Activated CD4-positive, alpha-beta T cell treated with anti-CD3 and anti-CD28 coated beads, Interleukin-2, Interleukin-4, amounts not matched to agents 100 ng/mL and 50 ng/mL, durations not matched to agents 16 hours and 8 hours (primary cell): ENCODE measurements at places on chromosomes 12 and 14.
A peak's percentile ranks its signal among the peaks of the same experiment; 100 is the strongest.

GRCh38 chr12:100404769-100405407, 48.0 kb downstream of the SLC17A8 start:
- peak; percentile 42 for DNase-seq

- DNase-seq = no peak
These were observed 10.1 kb downstream of the MIA2 start for GRCh38 chr14:39243831-39244230.

DNA sequence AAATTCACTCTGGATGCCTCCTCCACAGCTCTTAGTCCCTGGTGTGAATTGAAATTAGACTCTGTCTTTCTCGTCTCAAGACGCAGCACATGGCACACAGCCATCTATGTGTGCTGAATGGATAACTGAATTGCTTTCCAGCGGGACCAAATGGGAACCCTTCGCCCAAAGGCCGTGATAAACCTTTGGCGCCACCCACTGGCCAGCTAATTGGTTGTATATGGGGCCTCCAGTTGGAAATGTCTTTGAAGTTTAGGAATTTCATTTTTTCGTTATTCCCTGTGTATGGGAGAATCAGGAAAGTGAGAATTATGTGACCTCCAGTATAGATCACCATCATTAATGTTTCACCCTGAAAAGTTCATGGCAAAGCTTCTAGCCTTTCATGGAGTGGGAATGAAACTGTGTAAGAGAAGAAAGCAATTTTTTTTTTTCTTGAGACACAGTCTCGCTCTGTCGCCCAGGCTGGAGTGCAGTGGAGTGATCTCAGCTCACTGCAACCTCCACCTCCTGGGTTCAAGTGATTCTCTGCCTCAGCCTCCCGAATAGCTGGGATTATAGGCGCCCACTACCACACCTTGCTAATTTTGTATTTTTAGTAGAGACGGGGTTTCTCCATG, 9.8 kb upstream of the HSP90AA1 start:
- peak; percentile 64 for DNase-seq

DNA sequence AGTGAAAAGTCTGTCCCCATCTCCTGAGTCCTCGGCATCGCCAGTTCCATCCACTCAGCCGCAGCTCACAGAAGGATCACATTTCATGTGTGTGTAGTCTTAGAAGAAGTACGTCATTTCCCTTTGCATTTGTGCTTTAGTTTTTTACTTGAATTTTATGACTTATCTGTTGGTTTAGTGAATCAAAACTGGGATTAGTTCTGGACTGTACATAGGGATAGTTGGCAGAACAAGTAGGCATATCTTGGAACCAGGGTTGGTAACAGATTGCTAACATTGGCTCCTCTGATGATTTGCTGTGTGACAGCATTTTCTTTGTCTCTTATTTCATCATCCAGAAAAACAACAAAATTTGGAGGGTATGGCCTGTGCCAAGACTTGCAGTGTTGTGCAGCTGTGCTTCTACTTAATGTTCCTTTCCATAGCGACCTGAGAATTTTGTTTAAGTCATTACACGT, 69.6 kb upstream of the AEBP2 start:
- no peak for DNase-seq

- DNase-seq = no peak
These were observed 10.6 kb downstream of the HHIPL1 start for GRCh38 chr14:99655521-99655920.

DNA sequence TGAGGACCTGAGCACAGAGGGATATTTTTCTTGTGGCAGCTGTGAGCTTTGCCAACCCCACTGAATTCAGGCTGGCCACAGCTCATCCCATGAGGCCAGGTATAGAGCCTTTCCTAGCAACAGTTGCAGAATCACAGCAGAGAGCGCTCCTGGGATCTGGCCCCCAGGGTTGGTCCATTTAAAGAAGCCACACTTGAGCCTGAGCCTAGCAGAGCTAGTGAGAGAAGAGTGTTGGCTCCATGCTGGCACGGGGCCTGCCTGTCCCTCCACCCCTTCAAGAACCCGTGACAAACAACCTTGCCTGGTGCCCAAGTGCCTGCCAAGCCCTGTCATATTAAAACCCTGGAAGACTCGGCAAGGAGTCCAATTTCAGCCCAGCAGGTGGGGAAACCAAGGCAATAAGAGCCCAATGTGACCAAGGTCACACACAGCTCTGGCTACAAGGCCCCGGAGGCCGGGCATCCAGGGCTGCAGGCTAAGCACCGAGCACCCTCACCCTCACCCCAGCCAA, 91.6 kb downstream of the LRRC74A start:
- DNase-seq = no peak
